ENCODE measurements at places on chromosomes 6 and 20.

DNA sequence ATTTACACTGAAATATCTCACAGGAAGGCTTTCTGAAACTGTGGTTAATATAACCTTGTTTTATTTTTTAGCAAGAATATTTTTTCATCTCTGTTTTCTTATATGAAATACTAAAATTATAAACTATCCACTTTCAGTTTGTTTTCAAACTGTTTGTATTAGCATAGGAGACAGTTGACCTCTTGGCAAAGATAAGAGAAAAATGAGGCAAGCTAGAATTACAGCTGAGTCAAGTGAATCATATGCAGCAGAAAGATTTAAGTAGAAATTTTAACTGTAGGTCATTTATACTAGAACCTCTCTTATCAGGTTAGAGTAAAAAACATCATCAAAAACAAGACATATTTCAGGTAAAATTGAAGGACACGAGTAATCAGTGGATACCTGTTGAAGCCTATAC lies 792.6 kb downstream of the PHF3 start:
- DNase-seq, result no peak

GRCh38 chr6:158030380-158031300 lies 49.0 kb downstream of the SYNJ2 start:
- no peak for DNase-seq

GRCh38 chr6:158703111-158703836 lies 53.4 kb downstream of the SYTL3 start:
- DNase-seq, result no peak

GRCh38 chr6:43278524-43279078 lies 19.5 kb upstream of the SLC22A7 start:
- DNase-seq, result no peak

- DNase-seq, result no peak
Observed at GRCh38 chr20:62663145-62664018, 21.1 kb downstream of the SLCO4A1 start.

DNA sequence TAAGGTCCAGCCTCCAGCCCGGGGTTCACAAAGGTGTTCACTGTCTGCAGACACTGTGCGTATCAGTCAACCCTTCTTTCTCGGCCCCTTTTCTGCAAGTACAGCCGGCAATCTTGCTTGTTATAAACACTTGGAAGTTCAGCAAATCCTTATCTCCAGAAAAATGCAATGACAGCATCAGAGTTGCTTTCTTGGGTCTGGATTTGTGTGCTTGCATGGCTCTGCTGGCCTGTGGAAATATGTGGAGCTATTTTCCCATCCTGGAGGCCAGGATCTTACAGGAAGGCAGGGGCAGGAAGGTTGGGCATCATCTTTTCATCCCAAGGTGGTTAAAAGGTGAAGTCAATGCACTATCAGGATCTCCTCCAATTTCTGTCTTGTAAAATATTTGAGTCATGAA lies 100.3 kb downstream of the SMOC2 start:
- DNase-seq, result no peak

DNA sequence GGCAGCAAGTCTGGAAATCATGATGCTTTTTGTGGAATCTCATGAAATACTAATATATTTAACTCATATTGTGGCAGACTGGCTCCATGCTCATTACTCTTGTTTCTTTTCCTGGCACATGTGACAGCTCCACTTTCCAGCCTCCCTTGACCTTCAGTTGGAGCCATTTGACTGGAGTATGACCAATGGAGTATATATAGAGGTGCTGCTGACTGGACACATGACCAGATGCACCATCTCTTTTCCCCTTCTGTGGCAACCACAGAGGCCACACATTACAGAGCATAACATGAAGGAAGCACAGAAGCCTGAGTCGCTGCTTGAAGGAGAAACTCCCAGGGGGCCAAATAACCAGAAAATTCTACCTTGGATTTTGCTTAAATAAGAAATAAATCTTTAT lies 77.4 kb downstream of the MKKS start:
- DNase-seq, result no peak

DNA sequence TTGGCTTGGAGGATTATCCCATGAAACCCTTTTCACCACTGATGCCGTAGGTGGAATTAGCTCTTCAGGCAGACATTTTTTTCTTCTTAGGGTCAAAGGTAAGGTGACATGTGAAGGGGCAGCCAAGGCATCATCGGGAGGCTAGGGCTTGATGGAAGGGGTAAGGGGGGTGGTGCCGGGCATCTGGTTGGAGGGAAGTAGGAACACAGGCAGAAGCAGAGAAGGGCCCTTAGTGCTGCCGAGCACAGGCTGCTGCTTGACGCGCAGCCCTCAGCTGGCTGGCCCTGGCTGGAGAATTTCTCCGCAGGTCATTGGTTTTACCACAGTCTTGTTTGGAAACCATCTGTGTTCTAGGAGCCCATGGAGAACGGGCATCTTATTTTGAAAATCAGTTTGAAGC lies 54.7 kb downstream of the TRAF3IP2 start:
- no peak for DNase-seq

DNA sequence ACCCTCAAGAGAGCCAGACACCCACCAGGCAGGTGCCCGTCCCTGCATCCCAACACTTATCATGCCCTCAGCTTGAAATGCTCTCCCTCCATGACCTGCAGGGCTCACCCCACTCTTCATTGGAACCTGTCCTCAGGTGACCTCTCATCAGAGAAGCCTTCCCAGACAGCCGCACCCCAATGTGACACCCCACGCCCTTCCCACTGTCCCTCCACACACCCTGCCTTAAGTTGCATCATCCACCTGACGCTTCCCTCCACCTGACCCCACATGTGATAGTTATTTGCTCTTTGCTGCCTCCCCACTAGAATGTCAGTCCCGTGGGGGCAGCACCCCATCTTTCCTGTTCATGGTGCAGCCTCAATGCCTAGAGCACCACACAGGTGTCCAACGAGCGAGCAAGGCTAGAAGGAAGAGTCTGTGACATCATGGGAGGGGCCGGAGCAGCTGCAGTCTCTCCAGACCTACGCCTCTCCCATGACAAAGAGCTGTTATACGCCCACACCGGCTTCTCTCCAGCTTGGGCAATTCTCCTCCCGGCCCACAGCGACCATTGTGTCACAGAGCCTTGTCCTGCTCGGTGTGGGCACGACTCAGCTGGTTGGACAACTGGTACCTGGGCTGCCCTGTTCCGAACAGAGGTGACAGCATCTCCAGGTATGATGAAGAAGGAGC lies 58.2 kb downstream of the NFATC2 start:
- no peak for DNase-seq

DNA sequence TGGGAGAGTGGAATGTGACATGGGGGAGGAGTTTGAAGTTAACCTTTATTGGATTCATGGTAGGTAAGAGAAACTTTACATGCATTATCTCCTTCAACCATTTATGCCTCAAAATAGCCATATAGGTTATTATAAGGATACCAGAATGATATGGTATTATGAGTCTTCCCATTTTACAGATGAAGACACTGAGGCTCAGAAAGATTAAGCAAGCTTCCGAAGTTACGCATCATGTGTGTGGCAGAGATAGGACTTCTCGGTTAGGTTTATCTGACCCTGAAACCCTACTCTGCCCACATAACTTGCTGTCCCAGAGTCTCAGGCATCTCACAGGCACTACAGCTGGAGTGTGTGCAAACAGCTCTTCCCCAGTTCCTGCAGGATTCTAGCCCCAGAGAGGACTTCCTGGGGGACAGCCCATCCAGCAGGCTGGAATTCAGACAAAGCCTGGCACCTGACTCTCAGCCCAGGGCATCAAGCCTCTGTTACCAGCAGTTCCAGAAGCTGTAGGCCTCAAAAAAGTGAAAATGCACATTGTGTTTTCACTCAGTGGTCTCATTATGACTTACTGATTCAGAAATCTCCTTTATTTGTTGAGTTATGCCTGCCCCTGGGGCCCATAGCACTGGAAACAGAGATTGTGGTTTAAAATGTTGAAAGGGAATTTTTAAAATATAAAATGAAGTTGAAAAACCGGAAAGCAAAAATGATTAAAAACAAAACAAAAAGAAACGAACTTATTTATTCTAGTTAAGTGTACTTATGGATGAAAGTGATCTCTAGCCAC lies 512.8 kb upstream of the CHD6 start:
- no peak for DNase-seq

DNA sequence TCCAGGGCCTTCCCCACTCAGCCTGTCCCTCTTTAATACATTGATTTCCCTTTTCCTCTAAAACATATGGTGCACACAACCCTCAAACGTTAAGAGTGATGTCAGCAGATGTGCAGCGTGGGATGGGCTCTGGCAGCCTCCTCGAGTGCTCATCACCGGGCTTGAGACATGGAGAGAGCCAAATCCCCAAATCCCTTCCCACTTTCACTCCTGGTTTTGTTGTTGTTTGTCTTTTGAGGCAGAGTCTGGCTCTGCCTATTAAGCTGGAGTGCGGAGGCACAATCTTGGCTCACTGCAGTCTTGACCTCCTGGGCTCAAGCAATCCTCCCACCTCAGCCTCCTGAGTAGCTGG lies 5.8 kb upstream of the PLTP start:
- DNase-seq, result no peak

DNA sequence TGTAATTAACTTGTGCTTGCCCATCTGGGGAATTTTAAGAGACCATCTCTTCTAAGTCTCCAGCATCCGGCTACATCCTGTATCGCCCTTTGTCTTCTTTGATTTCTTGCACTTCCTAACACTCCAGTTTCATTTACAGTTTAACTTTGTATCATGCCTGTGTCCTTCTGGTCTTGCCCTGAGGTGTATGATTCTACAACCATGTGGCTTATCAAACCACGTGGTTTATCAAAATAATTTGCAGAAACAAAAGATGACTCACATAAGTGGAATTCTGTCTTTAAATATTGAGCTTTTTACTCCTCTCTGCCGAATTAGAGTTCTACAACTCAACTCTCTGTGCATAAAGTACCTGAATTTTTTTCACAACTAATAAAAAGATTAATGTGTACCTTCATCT lies 580.7 kb downstream of the KIF16B start:
- DNase-seq, result no peak

DNA sequence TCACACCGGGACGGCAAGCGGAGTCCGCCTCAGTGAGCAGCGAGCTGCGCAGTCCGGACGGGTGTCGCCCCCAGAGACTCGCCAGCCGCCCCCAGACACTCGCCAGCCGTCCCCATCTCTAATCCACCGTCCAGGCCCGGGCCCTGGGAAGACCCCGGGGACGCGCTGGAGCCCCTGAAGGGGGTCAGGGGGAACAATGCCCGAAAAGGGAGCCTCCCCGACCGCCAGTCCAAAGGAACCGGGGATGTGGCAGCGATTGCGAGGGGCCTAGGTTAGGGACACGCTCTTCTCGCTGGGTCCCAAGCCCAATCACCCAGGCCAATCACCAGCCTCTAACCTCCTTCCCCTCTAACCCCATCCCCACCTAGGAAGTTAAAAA lies 33.1 kb downstream of the TFAP2A start:
- DNase-seq, result no peak

- DNase-seq, result no peak
Observed at GRCh38 chr6:24551139-24551538, 56.4 kb downstream of the ALDH5A1 start.

DNA sequence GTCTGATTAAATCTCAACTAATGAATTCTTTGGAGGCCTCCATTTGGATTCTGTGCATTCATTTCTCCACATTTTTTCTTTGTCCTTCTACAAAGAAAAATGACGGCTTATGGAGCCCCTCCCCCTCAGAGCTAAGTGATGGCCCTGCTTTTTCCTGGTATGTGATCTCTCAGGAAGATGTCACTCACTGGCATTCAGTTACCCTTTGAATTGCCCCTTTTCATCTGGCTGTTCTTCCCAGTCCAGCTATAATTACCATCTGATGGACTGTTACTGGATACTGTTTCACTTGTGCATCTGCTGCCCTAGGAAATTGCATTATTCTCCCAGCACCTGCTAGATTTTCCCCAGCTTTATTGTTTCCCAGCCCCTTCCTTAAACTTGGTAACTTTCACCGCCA lies 151.9 kb downstream of the CFAP61 start:
- no peak for DNase-seq

GRCh38 chr6:18219591-18219990 lies 44.7 kb downstream of the DEK start:
- DNase-seq, result no peak

- DNase-seq, result no peak
Observed at GRCh38 chr6:27178407-27178730, 69.1 kb upstream of the PRSS16 start.

- DNase-seq, result no peak
Observed at GRCh38 chr6:46113370-46113769, 16.4 kb upstream of the ENPP4 start.

DNA sequence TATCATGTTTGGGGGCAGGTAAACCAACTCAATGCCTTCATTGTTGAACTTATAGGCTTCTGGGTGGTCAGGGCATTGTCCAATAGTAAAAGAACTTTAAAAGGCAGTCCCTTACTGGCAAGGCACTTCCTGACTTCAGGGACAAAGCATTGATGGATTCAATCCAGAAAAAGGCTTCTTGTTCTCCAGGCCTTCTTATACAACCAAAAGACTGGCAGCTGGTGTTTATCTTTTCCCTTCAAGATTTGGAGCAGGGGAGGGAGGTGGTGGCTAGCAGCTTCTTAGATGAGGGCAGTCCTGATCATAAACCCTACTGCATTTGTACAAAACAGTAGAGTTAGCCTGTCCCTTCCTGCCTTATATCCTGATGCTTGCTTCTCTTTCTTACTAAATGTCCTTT lies 57.5 kb downstream of the NCOA3 start:
- no peak for DNase-seq

DNA sequence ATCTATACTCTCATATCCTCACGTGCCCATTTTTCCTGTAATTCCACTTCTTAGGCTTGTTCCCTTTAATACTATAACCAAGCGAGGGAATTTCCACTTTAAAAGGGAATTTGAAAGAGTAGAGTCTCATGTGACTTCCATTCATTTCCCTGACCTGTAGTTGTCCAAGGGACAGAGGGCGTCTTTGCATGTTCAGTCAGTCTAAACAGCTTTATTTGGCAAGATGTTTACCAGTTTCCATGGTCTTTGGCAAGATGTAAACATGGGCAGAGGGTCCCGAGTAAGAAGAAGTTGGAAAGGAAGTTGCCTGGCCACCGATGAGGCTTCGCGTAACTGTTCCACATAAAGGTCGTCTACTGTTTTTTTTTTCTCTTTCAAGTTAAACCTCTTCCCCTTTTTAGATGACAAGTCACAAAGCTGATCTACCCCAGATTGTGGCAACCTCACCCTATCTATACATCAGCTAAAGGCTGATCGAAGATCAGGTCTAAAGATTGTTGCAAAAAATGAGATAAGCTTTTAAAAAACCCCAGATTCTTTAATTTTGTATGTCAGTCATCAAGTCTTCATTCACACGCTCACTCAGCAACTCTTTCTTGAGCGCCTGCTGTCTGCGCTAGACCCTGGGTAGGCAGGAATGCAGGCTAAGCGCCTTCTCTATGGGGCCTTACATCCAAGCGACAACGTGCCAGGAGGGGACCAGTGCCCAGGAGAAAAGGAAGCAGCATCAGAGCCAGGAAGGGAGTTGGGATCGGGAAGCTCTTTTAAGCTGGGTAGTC lies 31.7 kb upstream of the CCR6 start:
- DNase-seq, result peak; percentile 41

DNA sequence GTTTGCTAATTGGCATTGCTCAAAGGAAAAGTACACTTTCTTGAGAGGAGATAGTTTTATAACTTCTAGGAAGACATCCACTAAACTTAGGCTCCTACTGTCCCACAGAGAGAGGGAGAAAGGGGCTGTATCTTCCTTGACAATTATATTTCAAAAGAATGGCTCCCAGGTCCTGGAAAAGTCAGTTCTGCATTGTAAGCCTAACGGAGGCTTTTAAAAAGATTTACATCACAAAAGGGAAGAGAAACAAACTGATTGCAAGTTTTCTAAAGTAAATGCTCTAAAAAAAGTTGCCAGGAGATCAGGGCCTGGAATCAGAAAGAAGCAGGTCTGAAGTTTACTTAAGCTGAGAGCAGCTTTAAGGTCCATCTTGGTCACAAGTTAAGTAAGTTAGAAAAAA lies 839.5 kb downstream of the FRK start:
- DNase-seq, result no peak
